ENCODE measurements at places on chromosomes 4 and X. TPM values are rescaled to one million over a fixed set of nuclear protein-coding genes. Genes with fewer than 3 reads are reported as not detected.
A peak's percentile ranks its signal among the peaks of the same experiment; 100 is the strongest.

MBTPS2 gene
- total RNA-seq = 15.8 TPM

CTPS2 gene
- total RNA-seq = 21.3 TPM

RBMXL3 gene
- not detected for total RNA-seq

- no peak for DNase-seq
These were observed 241.1 kb upstream of the KLF3 start for GRCh38 chr4:38422850-38423249.

GRCh38 chr4:60992037-60992436 lies 208.1 kb upstream of the ADGRL3 start:
- DNase-seq = no peak

- DNase-seq = no peak
These were observed 75.1 kb downstream of the ADGRL3 start for GRCh38 chr4:61275241-61275640.

- no peak for DNase-seq
These were observed 64.9 kb upstream of the SCOC start for GRCh38 chr4:140308366-140309123.

GRCh38 chr4:8641931-8642650 lies 49.5 kb downstream of the CPZ start:
- DNase-seq = no peak

DNA sequence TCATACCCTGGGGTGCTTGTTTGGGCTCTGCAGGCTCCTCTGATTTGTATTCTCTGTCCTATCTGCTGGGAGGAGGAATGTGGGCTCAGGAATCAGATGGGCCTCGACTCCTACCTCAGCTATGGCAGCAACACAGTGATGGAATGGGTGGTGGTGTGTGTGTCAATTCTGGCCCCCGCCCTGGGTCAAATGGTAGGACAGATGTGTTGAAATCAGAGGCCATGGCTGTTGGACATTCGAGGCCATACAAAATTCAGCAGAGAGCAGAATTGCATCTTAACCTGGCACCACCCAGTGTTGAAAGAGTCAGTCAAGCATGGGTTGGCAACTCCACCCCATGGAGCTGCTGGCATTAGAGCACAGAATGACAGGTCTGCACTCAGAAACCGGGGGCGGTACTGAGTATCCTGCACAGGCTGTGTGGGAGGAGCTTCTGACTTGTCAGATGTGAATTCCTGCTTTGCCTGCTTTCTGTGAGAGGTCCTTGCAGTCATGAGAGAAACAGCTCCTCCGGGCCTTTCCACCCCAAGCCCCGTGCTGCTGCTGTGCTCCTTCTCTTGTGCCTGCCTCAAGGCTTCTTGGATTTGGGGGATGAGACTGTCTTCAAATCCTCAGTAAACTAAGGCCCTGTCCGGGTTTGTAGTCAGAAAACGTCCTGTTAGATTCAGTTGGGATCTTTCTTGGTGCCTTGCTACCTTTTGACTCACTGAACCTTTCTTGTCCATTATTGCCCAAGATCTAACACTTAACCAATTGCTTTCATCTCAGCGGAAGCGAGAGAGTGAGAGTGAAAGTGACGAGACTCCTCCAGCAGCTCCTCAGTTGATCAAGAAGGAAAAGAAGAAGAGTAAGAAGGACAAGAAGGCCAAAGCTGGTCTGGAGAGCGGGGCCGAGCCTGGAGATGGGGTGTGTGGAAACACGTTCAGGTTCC lies 13.0 kb downstream of the DKC1 start:
- DNase-seq = no peak

GRCh38 chrX:133604801-133605200 lies 189.5 kb upstream of the GPC4 start:
- DNase-seq = no peak

- no peak for DNase-seq
These were observed 549.9 kb downstream of the PDHA2 start for GRCh38 chr4:96389770-96390169.

- DNase-seq = no peak
These were observed at the start of gene FAM9B for GRCh38 chrX:9033989-9034388. Gene FAM9B (minus strand): TSS chrX:9034127. CDS start chrX:9032986, 1,141 bp downstream.

- DNase-seq = peak; percentile 27
These were observed 79.4 kb downstream of the FAM53A start for GRCh38 chr4:1604706-1605205.

- DNase-seq = no peak
These were observed at the start of gene ANKRD37 for GRCh38 chr4:185396724-185397385. Gene ANKRD37 (plus strand): TSS chr4:185396841. CDS start chr4:185396924, 83 bp downstream.

- no peak for DNase-seq
These were observed 50.0 kb downstream of the LUZP4 start for GRCh38 chrX:115339441-115340025.

DNA sequence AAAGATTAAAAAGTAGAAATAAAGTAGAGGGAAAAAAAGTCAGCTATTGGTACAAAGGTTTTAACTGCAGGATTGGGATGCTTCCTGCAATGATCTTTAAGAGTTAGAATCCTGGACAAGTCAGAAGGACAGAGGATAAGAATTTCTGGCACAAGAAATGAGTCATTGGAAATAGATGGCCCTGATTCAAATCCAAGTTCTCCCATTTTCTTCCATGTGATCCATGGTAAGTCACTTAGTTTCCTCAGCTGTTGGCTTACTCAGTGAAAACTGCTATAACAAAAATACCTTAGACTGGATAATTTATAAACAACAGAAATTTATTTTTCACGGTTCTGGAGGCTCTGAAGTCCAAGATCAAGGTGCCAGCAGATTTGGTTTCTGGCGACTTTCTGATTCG lies 13.3 kb upstream of the TBC1D19 start:
- DNase-seq = no peak

DNA sequence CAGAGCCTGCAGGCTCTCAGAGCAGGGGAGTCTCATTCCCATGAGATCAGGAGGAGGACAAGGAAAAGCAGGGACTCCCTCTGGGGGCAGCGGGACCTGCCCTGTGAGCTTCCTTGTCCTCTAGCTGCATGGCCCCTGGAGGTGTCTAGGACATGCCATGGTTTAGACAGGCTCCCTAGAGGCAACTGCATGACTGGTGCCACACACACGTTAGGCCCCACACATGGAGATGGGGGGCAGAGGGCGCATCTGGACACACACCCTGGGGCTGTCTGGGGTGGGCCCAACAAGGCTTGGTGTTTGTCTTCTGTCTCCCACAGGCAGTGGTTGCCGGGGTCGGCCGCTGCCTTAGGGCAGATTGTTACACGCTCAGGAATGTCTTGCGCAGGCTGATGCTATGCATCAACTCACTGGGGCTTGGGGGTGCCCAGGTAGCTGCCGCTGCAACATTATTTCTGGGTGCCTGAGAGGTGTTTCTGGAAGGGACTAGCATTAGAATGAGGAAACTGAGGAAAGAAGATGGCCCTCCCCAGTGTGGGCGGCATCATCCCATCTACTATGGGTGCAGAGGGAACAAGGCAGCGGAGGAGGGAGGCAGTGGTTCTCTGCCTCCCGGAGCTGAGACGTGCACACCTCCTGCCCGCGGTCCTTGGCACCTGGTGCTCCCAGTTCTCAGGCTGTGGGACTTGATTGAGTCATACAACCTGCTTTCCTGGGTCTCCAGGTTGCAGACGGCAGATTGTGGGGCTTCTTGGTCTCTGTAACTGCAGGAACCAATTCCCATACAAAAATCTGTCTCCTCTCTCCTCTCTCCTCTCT lies 32.1 kb upstream of the GPR78 start:
- DNase-seq = no peak

DNA sequence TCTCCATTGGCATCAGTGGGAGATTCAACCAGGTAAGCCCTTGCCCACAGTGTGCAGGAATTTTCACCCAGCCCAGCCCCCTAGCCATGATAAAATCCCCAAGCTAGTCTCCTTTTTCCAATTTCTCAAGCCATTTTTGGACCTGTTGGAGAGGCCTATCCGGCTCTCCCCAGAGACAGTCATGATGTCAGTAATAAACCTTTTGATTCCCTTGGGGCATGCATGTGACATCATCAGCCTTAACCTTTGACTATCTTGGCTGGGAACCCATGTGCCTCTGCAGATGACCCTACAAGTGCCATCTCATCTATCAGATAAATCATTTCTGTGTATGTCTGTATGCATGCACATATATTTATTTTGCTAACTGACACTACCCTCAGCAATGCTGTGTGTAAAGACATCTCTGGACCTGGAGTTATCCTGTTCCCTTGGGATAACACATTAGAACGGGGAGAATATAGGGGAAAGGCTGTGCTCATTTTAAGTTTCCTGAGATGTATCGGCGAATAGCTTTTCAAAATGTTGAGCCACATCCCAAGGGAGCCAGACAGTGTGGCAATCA lies 51.0 kb downstream of the CYTL1 start:
- DNase-seq = no peak

Measured in OCI-LY7 (cell line).